ENCODE measurements at places on chromosomes 4 and X.
A peak's percentile ranks its signal among the peaks of the same experiment; 100 is the strongest.

DNA sequence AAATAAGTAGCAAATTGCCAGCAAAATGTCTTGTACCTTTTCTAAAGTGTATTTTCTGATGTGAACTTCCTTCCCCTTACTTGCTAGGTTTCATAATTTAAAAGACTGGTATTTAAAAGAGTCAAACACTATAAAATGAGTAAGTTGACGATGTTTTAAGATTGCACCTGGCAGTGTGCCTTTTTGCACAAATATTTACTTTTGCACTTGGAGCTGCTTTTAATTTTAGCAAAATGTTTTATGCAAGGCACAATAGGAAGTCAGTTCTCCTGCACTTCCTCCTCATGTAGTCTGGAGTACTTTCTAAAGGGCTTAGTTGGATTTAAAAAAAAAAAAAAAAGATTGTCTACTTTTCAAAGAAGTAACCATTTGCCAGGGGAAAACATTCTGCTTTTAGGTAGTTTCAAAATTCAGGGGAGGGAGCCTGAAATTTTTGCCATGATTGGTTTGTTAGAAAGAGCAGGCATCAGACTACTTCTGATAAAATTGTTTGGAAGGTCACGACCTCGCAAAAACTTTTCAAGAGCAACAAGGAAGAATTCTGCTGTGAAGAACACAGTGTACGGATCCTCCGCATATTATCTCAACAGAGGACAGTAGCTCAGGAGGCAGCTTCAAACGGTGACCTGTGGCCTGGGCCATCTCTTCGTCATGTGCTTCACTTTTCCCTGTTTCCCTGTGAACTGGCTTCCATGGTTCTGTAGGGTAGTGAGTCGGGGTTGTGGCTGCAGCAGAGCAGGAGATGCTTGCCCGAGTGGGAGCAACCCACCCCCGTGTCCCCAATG is 66.1 kb downstream of the CDS1 start:
- DNase-seq: no peak

- DNase-seq: no peak
Observed at GRCh38 chr4:109607976-109608375, 47.9 kb downstream of the MCUB start.

DNA sequence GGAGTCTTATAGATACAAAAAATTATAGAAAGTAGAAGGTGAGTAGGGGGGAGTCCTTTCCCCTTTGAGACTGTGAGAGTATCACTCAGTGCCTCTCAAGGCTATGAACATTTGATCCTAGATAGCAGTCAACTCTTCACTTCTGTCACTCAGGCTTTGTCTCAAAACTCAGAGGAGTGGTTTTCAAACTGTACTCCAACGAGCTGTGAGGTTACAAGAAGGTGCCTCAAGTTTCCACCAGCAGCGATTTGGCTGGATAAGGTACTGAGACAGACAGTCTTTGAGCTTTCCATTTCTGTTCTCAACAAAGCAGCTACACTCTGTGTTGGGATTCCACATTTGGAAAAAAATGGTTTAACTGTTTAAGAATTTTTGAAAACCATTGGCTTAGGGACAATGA is 48.0 kb upstream of the NDST3 start:
- no peak for DNase-seq

DNA sequence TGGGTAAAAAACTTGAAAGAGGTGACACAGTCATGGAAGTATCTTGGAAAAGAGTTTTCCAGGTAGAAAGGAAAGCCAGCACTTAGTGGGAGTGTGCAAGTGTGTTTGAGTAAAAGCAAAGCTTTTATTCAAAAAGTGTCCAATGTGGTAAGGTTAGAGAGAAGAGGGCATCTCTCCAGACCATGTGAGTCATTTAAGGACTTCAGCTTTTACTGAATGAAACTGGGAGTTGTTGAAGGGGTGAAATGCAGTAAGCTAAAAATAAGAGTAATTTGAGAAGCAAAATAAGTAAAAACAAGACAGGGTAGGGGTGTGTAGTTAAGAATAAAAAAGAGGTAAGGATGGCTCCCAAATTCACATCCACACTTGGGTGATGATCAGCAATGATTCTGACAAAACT is 238.9 kb downstream of the SLC7A11 start:
- peak; percentile 4 for DNase-seq

GRCh38 chr4:16720761-16721160 is 177.7 kb downstream of the LDB2 start:
- no peak for DNase-seq

GRCh38 chrX:41688156-41688555 is 617 bp upstream of the GPR34 start:
- no peak for DNase-seq

DNA sequence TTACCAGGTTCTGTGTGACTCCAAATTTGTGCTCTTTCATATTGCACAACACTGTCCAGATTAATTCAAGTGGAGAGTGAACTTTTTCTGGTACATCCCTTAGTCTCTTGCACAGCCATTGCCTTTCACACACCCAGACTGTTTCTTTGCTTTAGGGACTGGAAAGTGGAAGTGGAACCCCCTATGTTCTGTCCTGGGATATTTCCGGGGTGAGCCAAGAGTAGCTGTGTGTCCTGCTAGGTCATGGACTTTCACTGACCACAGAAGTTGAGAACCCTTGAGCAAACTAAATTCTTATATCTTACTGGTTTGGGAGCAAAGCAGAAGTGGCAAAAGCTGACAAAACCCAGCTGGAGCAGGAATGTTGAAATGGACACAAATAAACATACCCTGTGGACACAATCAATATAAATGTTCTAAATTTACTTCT is 10.3 kb upstream of the VSIG4 start:
- DNase-seq: no peak

DNA sequence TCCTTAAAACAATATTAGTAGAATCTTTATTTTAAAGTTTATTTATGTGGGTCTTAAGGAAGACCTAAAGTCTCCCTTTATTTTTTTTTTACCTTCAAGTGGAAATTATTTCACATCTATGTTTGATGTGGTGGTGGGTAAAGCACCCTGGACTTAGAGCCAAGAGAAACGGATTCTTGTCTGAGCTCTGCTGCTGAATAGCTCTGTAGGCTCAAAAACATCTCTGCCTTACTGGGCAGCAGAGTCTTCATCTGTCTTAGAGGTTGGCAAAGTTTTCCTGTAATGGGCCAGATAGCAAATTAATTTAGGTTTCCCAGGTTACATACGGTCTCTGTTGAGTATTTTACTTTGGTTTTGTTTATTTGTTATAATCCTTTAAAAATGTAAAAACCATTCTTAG is 136.5 kb downstream of the CEP135 start:
- no peak for DNase-seq

DNA sequence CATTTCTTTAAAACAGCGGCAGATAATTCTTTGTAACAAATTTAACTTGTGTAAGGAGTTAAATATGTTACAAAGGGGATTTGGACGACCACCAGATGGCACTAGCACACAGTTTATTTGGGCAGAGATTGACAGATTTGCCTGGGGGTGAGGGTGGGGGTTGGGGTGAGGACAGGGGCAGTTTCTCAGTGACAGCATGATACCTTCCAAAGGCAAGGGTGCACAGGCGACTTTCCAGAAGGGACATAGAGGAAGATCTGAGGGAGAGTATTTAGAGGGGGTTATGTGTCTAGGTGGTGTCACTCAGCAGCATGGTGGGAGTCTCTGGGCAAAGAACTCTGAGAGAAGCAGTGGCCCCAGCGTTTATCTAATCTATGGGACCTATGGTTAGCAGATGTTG is 9.6 kb upstream of the TMA16 start:
- peak; percentile 45 for DNase-seq

GRCh38 chr4:177948853-177949252 is 506.6 kb upstream of the AGA start:
- DNase-seq: no peak

DNA sequence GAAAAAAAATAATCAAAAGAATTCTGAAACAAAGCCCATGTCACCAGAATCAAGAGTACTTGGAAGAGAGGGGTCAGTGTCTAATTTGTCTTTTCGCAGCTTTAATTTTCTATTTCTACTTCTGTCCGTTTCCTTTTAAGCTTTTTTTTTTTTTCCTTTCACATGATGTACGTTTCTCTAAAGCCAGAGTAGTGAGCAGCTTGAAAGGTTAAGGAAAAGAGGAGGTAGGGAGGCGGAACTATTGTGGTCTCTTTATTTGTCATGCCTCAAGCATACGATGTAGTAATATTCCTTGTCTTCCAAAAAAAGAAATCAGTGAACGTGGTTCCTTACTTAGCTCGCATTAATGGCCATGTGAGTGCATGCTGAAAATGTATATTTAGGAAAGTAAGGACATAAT is 311.5 kb downstream of the TENM3 start:
- DNase-seq: no peak

DNA sequence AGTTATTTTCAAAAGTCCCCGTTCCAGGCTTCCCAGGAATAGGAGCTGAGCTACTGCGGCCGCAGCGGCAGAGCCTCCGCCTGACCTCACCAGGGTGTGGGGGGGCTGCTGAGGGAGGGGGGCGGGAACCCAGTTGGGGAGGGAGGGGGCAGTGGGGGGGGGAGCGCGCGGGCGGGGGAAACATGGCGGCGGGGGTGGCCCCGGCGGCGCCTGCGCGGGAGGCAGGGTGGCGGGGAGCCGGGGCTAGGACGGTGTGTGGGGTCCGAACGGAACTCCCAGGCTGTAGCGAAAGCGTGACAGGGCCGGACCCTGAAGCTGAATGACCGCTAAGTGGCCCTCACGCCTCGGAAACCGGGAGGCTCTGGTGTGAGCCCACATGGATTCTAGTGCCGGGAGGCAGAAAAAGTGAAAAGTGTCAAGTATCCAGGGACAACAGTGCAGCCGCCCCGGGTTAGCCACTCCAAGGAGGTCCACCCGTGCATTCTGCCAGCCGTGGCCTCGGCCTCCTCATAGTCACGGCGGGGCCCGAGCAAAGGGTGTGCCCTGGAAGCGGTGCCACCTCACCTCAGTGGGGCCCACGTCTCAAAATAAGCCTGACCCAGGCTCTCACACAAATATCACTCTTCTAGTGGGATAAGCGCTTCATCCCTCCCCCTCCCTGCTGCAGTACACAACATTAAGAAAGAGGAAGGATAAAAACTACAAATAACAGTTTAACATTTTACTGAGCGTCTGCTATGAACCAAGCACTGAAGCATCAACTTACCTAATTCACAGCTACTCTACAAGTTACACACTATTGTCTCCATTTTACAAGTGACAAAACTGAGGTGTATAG is at the start of gene KLHL13:
Gene KLHL13, minus strand, starts transcription at position 98 of the 838 bp plus-strand sequence. CDS start 88,337 bp downstream, outside the sequence.
- DNase-seq: peak; percentile 34

DNA sequence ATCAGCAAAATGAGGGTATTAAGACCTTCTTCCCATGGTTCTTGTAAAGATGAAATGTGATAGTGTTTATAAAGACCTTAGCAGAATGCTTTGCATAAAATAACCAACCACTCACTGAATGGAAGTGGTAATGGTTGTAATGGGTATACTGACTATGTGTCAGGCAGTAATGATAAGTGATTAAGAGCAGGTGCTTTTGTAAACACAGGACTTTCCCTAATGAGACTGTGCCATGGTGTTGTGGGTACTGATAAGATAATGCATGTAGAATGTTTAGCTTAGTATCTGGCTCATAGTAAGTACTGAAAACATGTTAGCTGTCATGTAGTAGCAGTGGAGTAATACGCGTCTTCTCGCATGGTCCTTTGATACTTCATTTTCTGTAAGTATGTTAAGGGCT is 6.9 kb downstream of the LSM6 start:
- no peak for DNase-seq

DNA sequence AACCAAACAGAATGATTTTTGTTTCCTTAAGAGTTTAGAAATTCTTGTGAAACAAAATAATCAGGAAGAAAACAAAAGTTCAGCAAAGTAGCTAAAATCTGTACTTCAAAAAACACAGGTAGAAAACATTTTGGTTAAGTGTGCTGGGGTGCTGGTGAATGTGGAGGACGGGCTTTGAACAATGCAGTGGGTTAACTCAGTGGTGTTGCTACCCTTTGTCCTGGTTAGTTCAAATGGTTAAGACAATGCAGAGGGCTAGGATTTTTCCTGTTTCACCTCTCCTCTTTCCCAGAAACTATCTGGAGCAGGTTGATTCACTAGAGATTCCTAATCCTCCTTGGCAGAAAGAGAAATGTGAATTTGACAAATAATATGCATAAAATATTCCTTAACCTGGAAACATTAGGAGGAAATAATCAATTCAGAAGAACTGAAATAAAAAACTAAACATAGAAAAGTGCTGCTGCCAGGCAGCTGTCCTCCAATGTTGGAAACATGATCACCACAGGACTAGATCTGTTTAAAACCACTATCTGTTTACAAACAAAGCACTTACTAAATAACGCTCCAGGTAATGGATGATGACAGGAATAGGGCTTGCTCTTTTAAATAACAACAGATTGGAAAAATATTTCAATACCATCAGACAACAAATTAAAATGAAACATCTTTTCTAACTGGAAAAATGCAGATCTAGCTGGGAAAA is 148.9 kb downstream of the MAML3 start:
- no peak for DNase-seq

- no peak for DNase-seq
Observed at GRCh38 chr4:24002330-24002966, 112.6 kb upstream of the PPARGC1A start.

GRCh38 chrX:130726661-130727060 is 176.3 kb downstream of the ENOX2 start:
- DNase-seq: no peak

GRCh38 chr4:109559625-109559982 is 442 bp upstream of the MCUB start:
- peak; percentile 54 for DNase-seq

GRCh38 chrX:100512471-100512870 is 72.3 kb upstream of the TNMD start:
- DNase-seq: peak; percentile 2

DNA sequence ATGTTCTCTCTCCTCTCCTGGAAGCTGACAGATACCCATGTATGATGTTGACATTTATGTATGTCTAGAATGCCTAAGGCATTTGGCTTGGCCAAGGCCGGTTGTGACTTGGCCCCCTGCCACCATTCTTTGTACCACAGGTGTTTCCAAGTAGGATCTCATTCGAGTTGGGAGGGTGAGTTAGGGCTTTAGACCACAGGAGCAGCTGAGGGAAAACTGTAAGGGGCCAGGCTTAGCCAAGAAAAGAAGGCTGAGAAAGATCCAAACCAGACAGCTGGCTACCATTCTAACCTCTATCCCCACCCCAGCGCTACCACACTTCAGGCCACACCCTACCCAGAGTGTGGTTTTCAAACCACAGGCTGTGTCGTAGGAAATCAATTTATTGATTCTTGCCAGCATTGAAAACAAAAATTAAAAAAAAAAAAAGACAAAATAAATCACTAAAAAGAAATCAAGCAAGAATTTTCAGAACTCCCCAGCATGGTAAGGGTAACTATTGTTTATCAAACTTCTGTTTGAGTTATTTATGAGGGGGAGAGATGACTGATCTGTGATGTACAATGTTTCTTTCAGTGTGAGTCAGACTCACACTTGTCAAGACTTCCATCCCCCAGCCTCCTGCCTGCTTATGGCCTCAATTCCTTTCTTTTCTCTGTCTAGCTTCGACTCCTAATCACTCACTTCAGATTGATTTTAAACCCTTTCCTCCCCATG is 9.9 kb downstream of the TMSB4X start:
- no peak for DNase-seq

DNA sequence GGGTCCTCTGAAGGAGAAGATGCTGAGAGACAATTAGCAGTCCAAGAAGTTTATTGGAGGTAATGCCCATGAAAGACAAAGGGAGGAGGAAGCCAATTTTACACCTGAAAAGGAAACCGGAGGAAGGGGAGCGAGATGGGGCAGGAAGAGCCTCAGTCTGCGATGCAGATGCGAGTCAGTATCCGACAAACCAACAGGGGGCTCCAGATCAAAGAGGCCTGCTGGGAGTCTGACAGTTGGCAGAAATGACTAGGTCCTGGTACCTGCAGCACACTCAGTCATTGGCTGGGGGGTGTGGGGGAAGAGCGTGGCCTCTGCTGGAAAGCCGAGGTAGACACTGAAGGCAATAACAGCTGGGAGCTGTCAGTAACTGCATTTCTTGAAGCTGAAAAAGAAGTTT is 231.1 kb upstream of the CENPE start:
- DNase-seq: peak; percentile 17

GRCh38 chr4:189850239-189850856 is 90.3 kb upstream of the FRG1 start:
- no peak for DNase-seq
